ENCODE measurements at places on chromosomes 6 and 20.

DNA sequence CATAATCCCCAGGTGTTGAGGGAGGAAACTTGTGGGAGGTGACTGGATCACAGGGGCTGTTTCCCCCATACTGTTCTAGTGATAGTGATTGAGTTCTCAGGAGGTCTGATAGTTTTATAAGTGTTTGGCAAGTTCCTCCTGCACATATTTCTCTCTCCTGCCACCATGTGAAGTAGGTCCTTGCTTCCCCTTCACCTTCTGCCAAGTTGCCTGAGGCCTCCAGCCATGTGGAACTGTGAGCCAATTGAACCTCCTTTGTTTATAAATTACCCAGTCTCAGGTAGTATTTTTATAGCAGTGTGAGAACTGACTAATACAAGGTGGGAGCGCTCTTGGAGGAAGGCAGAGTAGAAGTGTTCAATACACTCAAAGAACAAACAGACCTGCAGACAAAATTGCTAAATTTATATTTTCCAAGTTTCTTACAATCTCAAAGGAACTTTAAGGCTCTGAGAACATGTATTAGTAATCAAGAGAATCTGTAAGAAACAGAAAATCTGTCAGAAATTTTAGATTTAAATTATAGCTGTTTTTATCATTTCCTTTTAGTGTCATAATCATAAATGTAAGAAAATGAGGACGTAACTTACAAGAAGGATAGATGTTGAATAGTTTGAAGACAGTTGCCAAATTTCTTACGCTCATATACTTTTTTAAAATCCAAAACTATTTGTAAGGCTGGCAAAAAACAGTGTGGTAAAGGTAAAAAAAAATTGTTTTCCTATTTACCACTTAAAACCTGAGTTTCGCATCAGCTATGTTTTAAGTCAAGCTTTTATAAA lies 77.7 kb downstream of the ASCC3 start:
- DNase-seq: no peak

DNA sequence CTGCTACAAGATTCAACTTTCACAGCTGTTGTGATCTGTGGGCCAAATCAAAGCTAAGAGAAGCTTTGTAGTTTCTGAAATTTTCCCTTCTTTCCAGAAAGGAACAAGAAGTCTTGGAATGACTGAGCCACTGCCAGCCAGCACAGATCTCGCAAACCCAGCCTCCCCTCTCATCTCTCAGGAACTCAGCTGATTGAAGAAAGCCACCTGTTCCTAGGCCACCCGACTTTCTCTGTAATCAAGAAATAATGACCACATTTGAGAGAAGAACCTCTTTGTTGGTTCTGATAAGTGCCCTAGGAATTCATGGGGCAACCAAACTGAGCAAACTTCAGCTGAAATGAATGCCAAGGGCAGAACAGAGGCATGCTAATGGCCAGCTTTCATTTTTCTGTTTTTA lies 61.7 kb downstream of the HDGFL1 start:
- DNase-seq: peak; percentile 10

- no peak for DNase-seq
These were observed 180.6 kb downstream of the FOXA2 start for GRCh38 chr20:22403632-22404361.

GRCh38 chr6:41371992-41372831 lies 36.8 kb downstream of the NCR2 start:
- DNase-seq: no peak

- DNase-seq: no peak
These were observed 65.6 kb upstream of the HTR1E start for GRCh38 chr6:86871681-86872080.

- DNase-seq: peak; percentile 27
These were observed 13.7 kb upstream of the HINT3 start for GRCh38 chr6:125942672-125943527.

DNA sequence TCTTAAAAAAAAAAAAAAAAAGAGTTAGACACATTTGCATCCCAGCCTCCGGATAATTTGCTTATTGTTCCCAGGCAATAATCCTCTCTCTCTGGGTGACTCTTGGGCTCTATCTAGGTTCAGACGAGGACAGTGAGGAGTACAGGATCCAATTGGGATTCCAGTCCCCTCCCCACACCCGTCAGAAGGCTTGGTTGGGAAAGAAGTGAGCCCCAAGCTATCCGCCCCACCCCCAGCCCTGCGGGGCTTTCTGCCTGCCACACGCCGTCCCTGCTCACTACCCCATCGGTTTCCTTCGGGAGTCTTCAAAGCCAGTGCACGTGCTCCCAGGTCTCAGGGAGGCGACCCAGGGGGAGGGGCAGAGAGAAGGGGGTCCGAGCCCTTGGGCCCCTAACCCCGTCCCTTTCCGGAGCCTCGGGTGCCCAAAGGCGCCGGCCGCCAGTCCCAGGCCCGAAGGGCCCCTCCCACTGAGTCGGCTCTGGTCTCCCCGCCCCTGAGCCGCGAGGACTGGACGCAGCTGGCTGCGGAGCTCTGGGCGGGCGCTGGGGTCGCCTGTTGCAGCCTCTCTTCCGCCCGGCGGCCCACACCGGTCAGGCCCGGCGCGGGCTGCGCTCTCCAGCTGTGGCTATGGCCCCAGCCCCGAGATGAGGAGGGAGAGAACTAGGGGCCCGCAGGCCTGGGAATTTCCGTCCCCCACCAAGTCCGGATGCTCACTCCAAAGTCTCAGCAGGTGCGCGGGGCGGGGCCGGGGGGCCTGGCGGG lies 2.5 kb downstream of the MYMX start:
- DNase-seq: peak; percentile 75

DNA sequence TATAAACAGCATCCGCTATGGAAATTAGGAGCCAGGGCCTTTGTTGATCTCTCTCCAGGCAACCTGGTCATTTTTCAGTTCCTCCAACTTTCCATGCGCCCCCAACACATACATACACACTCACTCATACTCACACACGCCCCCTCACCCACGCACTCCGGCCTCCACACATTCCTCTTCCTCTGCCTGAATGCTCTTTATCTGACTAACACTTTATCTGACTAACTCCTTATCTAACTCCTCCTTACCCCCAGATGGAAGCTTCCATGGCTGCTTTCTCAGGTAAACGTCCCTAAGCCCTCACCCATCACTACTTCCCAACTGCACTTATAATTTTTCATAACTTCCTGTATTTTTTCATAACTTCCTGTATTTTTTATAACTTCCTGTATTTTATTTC lies 17.4 kb downstream of the CASS4 start:
- DNase-seq: peak; percentile 84

DNA sequence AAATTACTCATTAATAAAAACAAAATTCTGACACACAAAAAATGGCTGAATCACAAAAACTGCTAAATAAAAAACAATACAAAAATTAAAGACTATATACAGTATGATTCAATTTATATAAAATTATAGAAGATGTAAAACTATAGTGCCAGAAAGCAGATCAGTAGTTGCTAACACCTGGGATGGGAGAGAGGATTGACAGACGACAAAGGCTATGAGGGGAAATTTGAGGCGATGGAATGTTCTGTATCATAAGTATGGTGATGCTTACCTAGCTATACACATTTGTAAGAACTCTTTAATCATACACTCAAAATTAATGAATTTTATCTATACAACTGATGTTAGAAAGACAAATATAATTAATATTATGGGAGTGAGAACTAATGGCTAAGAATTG lies 247.9 kb upstream of the GJE1 start:
- no peak for DNase-seq

DNA sequence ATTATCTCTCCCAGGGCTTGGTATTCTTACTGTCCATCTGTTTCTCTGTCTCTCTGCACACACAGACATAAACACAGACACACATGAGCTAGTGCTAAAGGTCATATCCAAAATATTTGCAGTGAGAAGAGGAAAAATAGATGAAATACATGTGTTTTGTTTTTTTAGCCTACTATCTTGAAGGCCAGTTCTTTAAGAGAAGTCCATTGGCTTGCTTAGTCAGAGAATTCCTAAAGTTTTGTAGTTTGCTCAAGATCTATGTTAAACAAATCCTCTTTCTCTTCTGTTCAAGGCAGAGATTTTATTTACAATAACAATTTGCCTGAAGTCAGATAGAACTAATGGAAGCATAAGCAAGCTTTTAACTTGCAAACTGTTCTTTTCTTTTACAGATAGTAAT lies 120.0 kb upstream of the AKIRIN2 start:
- DNase-seq: no peak

DNA sequence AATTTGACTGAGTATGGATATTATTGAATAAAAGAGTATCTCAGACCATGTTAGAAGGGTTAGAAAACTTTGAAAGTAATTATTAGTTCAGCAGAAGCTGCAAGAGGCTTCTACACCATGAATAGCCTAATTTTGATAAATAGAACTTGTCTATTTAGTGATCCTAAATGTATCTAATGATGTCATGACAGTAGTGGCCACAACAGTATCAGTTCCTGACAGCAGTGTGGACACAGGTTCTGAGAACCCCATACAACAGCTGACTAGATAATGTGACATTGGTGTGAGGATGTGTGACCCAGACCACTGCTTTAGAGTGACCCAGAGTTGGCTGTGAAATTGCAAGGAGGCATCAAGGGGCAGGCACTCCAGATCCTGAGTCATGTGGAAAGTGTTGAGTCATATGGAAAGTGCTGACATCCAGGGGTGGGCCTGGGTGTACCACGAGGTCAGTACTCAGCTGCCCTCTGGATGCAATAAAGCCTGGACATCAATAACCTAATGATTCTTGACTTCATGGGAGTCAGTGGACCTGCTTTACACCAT lies 754.7 kb downstream of the DHX35 start:
- DNase-seq: no peak

DNA sequence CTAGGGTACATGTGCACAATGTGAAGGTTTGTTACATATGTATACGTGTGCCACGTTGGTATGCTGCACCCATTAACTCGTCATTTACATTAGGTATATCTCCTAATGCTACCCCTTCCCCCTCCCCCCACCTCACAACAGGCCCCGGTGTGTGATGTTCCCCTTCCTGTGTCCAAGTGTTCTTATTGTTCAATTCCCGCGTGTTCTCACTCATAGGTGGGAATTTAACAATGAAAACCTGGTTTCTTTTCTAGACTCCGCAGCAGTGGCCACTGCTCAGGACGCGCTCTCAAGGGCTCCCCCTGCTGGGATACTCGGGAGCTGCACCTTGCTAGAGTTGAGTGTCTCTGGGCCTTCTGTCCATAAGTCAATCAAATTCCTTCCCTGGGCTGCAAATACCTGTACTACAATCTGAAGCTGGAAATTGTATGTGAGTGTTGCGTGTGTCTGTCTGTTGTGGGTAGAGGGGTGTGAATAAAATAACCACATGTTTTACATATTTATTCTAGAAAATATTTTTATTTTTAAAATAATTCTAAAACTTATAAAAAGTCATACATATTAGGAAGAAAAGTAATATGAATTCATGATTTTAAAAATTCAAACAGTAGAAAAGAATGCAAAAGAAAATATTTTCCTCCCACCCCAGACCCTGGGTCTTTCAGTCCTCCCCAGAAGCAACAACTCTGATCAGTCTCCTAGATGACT lies 8.2 kb upstream of the CEP250 start:
- peak; percentile 62 for DNase-seq

- no peak for DNase-seq
These were observed 51.6 kb upstream of the POU3F2 start for GRCh38 chr6:98782772-98783171.

- no peak for DNase-seq
These were observed 219.6 kb upstream of the CHD6 start for GRCh38 chr20:41837669-41838224.

DNA sequence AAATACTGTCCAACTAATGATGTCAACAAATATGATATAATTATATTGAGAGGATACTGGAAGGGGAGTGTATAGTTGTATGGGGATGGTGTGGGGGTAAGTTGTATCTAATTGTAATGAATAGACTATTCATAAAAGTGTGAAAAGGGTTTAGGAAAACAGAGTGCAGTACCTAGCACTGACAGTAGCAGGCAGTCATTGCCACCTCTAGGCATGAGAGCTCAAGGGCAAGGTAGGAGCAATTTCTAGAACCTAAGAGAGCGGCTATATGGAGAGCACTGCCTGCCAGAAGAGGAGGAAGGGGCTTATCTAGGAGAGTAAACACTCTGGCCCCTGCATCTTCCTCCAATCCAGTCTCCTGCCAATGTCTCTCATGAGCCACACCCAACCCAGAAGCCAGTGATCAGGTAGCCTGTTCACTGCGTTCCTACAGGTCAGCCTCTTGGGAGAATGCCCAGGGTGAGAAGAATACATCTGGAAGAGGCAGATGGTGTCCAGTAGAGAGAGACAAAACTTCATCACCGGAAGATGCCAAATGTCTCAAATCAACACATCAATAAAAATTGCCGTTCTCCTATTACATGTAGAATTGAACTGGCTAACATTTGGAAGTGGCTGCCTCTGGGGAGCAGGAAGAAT lies 200.0 kb downstream of the LY86 start:
- DNase-seq: no peak

GRCh38 chr6:103675807-103676406 lies 1183.8 kb downstream of the HACE1 start:
- no peak for DNase-seq

- no peak for DNase-seq
These were observed 50.8 kb downstream of the GRM4 start for GRCh38 chr6:34095136-34095505.

GRCh38 chr6:125066140-125066539 lies 87.4 kb upstream of the TPD52L1 start:
- no peak for DNase-seq

DNA sequence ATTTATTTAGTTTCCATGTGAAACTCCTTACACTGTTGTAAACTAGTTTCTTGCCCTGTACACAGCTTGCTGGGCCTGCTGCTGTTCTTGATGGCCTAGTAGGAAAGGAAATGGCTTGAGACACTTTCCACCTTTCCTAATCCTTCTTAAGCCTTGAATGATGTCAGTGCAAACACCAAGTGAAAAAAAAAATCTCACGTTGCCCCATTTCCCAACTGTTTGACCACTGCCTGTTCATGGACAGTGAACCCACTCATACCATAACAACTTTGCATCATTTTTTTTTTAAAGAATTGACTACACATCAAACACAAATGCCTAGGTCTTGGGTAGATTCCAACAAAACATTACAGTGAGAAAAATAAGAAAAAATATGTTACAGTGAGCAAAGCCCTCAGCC lies 653.6 kb upstream of the FLRT3 start:
- peak; percentile 59 for DNase-seq

GRCh38 chr20:59214606-59215547 lies 51.3 kb downstream of the ZNF831 start:
- DNase-seq: no peak

DNA sequence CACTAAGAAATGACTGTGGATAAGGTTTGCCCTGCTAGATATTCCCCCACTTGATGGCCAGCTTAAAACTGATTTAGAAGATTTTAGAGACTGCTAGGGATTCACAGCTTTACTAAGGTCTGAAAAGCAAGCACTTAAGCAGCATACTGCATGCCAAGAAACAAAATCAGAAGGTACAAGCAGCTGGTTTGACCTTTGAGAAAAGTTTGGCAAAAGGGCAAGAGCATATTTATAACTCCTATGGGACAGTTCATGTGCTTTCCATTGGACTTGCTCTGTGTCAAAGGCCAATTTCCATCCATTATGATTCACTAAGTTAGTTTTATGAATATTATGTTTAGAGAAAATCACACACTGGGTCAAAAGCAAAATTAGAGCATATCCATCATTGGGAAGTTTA lies 402.8 kb downstream of the PKHD1 start:
- DNase-seq: no peak

All from foreskin fibroblast (primary cell).